H7 (cell line): ENCODE measurements at places on chromosomes 2 and 18.

GRCh38 chr2:229088517-229088913, 182.6 kb downstream of the PID1 start:
- DNase-seq, result no peak

GRCh38 chr2:199455545-199456382, 2.0 kb downstream of the SATB2 start:
- peak; percentile 87 for DNase-seq

GRCh38 chr2:112582314-112582746, 2.1 kb upstream of the CHCHD5 start:
- DNase-seq, result no peak

GRCh38 chr2:131094463-131095281, 1.4 kb upstream of the FAM168B start:
- no peak for DNase-seq

DNA sequence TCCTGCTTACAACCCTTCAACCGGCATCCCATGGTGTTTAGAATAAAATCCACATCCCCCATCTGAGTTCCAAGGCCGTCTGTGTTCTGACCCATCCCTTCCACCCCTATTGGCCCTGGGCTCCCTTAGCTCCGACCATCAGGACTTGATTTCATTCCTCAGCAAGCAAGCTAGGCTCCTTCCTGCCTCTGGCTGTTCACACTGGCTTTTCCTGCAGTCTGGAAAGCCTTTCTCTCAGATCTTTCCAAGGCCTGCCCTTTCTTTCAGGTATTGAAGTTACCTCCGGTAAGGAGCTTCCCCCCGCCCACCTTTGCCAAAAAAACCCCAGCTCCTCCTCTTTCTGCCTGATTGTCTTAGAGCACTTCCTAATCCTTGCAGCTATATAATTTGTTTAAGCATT, 86.8 kb downstream of the CLIP4 start:
- peak; percentile 43 for DNase-seq

DNA sequence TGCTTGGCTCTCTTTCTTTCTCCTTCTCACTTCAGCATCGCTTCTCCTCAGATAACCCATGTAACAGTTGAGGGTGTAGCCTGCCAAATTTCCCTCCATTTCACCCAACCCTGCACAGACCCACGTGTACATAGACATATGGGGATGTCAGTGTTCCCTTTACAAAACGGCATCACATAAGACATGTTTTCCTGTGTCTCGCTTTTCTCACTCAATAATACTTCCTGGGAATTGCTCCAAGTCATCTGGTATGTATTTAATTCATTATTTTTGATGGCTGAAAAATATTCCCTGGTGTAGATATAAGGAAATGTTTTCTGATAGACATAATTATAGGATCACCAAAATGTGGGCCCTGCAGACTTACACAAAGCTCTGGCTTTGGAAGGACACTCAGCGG, 176.8 kb downstream of the LOXHD1 start:
- DNase-seq, result no peak

GRCh38 chr2:143955401-143956065, 564.4 kb downstream of the ZEB2 start:
- no peak for DNase-seq

GRCh38 chr2:151228847-151229512, 32.7 kb downstream of the RBM43 start:
- no peak for DNase-seq

- no peak for DNase-seq
Observed at GRCh38 chr2:48651158-48651790, 33.6 kb downstream of the GTF2A1L start.

- DNase-seq, result no peak
Observed at GRCh38 chr2:68411397-68412126, 46.5 kb downstream of the PLEK start.

DNA sequence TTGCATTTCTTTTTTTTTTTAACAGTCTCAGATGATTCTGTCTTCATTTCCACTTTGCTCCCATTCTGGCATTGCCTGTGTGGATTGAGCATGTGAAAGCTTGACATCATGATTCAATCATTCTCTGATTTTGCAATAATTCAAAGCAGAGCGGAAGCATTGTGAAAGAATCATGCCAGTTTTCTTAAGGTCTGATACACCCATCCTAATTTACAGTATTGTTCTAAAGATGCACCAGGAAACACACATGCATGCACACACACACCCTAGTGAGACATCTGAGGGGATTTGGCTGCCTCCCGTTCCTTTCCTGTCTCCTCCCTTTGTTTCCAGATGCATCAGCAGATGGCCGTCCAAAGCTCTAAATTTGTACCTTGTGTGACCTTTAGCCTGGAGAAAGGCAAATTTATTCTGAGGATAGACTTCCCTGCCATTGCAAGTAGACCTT, 97.3 kb downstream of the FMNL2 start:
- no peak for DNase-seq

GRCh38 chr2:53242090-53242489, 525.5 kb upstream of the CHAC2 start:
- no peak for DNase-seq

GRCh38 chr2:207763303-207763917, 6.3 kb downstream of the FZD5 start:
- DNase-seq, result no peak

GRCh38 chr2:219073413-219074129, 12.8 kb upstream of the IHH start:
- DNase-seq, result peak; percentile 86

DNA sequence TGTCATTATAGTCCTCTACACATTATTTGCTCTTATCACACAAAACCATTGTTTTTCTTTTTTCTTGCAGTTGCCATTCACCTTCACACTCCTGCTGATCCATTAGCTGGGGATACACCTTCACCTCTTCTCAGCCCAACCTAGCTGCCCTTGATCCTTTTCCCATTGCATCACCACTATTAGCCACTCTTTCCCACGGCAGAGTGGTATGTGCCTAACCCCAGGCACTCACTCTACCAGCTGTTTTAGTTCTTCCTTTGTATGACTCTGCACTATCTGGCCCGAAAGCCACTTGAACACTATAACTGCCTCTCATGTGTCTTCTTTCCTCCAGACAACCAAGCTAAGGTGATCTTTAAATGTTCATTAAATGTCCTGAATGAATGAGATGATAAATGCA, 145.4 kb upstream of the PIK3C3 start:
- DNase-seq, result no peak

DNA sequence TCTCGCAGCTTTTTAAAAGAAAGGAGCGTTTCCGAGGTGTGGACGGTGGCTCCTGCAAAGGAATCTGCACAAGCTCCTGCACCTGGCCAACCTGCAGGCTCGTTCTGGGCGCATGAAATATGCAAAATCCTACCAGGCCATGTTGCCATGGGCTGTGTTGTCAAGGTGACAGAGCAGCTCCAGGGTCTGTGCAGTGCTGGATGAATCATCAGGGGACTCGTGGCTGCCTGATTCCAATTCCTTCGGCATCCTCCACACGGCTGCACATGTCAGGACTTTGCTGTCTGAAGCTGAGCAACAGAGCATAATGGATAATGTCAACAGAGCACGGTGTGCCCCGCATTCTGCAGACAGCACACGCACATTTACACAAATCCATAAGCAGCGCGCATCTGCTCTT, 120.5 kb downstream of the EIPR1 start:
- DNase-seq, result peak; percentile 68

DNA sequence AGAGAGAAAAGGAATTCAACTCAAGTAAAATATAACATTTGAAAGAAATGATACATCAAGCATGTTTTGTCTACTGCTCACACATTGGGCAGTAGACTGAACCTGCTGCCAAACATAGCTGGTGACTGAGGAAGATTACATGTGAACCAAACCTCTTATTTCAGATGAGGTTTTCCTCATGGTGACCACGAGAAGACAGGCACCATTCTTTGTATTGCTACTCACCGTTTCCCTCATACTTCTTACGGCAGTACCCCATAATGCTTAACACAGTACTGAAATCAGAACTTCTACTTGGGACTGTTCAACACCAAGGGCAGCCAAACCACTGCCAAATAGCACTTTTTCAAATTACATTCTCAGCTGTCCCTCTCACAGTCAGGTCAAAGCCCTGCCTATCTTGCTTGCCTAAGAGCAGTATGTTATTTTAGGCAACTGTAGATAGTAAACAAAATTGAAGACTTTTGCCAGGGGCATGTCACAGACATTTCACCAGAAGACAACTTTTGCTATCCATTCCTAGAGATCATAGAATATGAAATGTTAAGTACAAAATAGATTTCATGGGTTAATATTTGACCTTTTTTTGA, 167.1 kb upstream of the DOK6 start:
- no peak for DNase-seq

DNA sequence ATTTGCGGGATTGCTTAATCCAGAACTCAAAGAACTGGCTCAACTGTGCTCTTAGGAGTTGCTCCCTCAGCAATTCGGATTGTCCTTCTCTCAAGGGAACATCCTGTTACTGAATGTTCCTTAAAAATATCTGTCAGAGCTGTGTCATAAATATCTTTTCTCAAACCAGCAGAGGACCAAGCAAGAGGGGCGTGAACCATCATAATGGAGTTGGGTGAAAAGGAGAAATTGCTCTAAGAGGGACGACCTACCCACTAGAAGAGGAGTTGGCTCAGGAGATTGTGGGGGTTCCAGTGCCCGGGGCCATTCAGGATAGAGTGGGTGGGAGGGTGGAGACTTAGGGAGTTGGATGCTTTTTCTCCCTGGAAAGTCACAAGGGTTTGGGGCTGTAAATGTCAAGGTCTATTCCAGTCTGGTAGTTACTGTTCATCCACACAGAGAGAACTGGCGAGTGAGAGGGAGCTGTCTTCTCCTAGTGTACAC, 59.5 kb downstream of the MERTK start:
- no peak for DNase-seq

- no peak for DNase-seq
Observed at GRCh38 chr2:36097022-36097421, 258.6 kb upstream of the CRIM1 start.

DNA sequence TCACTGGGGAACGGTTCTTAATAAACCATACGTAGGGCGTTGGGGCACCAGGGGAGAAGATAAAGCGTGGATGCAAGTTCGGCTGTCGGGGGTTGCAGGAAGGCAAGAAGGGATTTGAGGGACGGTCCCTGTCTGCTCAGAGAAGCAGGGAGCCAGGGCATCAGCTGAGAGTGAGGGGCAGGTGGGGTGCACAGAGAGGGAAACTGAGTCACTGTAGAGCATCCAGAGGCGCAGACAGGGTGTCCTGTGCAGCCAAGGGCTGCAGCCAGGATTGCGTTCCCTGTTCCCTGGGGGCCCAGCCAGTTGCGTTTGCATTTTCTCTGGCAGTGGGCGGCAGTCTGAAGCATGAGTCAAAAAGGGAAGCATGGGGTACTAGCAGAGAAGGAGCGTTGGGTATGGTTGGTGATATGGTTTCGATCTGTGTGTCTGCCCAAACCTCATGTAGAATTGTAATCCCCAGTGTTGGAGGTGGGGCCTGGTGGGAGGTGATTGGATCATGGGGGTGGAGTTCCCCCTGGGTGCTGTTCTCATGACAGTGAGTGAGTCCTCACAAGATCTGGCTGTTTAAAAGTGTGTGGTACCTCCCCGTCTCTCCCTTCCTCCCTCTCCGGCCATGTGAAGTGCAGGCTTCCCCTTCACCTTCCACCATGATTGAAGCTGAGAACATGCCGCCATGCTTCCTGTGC, 202.9 kb downstream of the NDUFA10 start:
- peak; percentile 15 for DNase-seq

GRCh38 chr2:33616873-33617272, 17.8 kb upstream of the FAM98A start:
- no peak for DNase-seq

- peak; percentile 61 for DNase-seq
Observed at GRCh38 chr2:33441235-33441810, 35.1 kb upstream of the RASGRP3 start.

DNA sequence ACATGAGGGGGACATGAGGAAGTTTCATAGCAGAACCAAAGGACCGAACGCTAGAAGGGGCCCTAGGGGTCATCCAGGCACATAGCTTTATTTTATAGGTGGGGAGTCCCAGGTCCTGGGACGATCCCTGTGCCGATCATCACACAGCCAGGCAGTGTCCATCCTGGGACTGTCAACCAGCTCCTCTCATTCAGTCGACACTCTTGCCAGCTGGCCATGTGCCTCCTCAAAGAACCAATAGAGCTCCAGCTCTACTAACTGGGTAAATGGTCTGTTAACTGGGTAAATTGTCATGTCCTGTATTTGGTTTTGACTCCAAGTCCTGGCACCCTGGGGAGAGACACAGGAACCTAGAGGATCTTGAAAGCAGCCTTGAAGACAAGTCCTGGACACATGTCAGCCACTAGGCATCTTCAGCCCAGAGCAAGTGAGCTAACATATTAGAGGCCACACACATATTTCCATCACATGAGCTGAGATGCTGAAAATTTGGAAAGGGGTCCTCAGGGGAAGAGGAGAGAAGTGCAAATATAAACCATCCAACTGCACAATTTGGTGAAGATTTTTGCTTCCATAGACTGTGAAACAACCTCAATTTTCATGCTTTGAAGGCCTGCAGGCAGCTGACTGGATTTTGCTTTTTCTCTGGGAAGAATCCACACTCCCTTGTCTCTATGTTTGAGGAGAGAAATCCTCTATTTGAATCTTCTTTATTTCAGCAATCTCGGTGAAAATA, 361.1 kb upstream of the SLC14A2 start:
- no peak for DNase-seq

- no peak for DNase-seq
Observed at GRCh38 chr2:143839456-143839855, 680.5 kb downstream of the ZEB2 start.

DNA sequence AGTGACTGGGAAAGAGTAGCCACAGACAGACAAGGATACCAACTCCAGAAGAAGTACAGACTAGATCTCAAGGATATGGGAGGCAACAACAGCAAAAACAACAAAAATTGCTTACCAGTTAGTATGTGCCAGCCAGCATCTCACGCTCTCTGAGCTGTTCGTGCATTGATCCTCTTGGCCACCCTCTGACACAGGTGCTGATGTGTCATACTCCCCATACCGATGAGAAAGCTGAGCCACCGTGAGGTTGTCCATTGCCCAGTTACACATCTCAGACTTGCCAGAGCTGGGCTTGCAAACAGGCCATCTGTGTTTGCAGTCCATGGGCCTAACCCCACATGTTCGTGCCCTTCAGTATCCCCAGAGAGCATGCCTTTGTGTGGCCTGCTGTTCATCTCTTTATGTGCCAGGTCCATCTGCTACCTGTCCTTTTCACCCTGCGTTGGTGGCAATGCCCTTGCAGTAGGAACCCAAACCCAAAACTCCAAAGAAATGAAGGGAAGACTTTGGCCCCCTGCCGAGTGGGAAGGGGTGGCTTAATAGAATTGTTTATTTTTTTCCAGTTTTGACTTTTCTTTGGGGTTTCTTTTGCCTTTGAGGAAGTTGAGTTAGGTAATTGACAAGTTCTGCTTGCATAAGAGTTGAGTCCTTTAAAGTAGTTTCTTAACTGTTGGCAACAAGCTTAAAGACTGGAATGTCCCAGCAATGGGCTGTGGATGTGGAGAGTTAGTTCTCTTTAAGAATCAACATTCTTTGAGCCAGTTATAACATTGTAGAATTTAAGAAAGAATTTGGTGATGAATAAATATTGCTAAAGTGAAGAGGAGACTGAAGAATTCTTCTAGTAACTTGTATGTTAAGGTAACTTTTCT, 46.7 kb downstream of the LYPD6B start:
- DNase-seq, result no peak

GRCh38 chr2:27378096-27378808, 2.3 kb downstream of the ZNF513 start:
- peak; percentile 56 for DNase-seq
